Lung (tissue), 17 donors: ENCODE measurements at places on chromosomes 2 and 18. TPM values are rescaled to one million over a fixed set of nuclear protein-coding genes. Genes with fewer than 3 reads are reported as not detected.

DNA sequence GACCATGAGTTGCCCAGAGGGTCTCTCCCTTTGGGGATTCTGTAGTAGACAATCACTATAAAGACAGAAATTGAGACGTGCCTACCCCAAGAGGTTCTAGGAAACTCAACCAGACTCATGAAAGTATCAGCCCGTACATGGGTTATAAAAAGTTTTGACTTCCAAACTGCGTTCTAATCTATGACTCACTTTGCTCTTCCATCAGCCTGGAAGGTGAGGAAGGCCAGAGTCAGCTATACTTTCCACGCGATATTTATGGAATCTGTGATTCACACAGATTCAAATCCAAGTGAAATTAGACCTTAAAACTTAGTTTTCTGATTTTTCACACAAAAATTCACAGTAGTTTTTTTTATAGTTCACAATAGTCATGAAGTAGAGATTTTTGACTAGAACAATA lies 7.7 kb upstream of the LYPD1 start:
- H3K27me3 ChIP-seq: no peaks in the 10 kb centered on the region
- no peak for DNase-seq
- H3K36me3 ChIP-seq: no peaks in the 10 kb centered on the region
- no peak overlapping the region for H3K27ac ChIP-seq
- H3K4me1 ChIP-seq: no peaks in the 10 kb centered on the region

DNA sequence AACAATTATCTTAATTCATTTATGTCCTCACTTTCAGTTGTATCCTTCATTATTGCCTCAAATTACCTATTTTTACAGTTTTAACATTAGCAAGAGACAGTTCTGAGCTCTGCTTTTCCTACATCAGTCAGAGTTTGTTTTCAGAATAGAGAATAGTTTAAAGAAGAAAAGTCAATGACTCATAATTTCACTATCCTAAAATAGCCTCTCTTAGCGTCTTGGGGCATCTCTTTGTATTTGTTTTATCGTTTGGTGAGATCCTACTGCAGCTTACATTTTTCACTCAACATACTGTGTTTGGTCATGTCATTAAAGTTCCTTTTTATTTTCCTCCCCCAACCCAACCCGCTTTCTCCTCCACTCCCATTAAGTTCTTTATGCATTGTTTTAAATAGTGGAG lies 3.8 kb downstream of the SEC11C start:
- H3K4me3 ChIP-seq: no peak overlapping the region
- DNase-seq: no peak
- H3K27ac ChIP-seq: no peak overlapping the region
- H3K4me1 ChIP-seq: peaks cover 7% of the 10 kb centered on the region

DNA sequence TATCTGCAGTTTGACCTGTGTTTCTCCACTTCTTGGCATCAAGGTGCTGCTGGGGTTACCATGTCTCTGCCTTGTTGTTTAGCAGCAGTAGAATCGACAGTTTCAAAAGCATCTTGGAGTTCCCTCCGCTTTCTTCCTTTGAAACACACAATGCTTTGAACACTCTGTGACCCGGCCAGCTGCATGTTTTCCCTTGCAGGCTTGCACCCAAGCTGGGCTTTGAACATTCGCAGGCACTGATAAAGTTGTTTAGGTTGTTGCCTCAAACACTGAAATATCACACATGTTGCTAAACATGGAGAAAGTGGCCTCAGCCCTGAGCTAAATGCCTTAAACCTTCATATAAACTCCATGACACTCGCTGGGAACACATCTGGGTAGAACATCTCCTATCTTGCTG lies 251.7 kb downstream of the TSN start:
- H3K4me3 ChIP-seq: no peak overlapping the region
- H3K4me1 ChIP-seq: peaks cover 9% of the 10 kb centered on the region
- no peak overlapping the region for H3K27ac ChIP-seq
- H3K36me3 ChIP-seq: no peaks in the 10 kb centered on the region

DNA sequence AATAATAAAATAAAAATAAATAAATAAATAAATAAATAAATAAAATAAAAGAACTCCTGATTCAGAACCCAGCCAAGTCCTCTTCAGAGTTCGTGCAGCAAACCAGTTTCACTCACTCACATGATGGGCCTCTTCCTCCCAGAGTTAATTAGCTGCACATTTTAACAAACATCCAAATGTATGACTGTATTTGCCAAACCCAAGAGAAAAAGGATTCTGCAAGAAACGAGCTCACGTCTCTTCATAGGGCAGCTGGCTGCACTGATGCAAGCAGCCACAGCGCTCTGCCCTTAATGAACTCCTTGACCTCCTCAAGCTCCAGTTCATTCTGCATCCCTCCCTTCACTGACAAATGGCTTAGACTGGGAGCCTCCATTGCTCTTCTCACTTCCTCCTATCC lies 55.1 kb downstream of the MREG start:
- peaks cover 2% of the 10 kb centered on the region for H3K36me3 ChIP-seq
- H3K27ac ChIP-seq: no peak overlapping the region

GRCh38 chr2:32756074-32756727 lies 128.4 kb downstream of the TTC27 start:
- no peak for DNase-seq
- H3K4me1 ChIP-seq: peaks cover 3% of the 10 kb centered on the region
- no peaks in the 10 kb centered on the region for H3K36me3 ChIP-seq
- H3K4me3 ChIP-seq: no peak overlapping the region

DNA sequence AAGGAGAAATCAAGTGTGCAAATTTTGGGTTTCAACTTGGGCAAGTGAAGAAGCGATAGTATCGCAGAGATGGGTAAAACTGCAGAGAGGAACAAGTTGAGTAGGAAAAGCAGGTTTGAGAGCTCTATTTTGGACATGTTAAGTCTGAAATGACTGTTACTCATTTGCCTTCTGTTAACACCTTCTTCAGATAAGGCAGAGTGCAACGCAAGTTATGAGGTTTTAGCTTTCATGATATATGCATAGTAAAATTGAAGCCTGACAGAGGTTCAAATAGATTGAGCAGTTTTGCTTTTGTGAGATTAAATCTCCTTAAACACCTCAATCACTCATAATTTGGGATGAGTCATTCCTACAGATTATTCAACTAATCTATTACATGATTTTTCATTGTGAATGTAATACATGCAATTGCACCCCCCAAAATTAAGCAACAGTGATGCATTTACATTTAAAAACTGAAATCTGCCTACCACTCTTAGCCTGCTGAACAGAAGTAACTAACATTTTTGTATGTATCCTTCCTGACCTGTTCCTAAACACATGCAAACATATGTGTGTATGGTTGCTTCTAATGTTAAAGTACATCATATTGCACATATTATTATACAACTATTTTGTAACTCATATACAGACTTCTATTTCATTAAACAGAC lies 575.4 kb downstream of the ARHGAP15 start:
- peaks cover 21% of the 10 kb centered on the region for H3K4me1 ChIP-seq
- DNase-seq: no peak
- H3K27me3 ChIP-seq: no peaks in the 10 kb centered on the region

GRCh38 chr18:36337679-36338402 lies 40.3 kb downstream of the FHOD3 start:
- no peaks in the 10 kb centered on the region for H3K36me3 ChIP-seq
- no peaks in the 10 kb centered on the region for H3K27me3 ChIP-seq
- DNase-seq: no peak
- H3K27ac ChIP-seq: no peak overlapping the region
- no peaks in the 10 kb centered on the region for H3K4me1 ChIP-seq

DNA sequence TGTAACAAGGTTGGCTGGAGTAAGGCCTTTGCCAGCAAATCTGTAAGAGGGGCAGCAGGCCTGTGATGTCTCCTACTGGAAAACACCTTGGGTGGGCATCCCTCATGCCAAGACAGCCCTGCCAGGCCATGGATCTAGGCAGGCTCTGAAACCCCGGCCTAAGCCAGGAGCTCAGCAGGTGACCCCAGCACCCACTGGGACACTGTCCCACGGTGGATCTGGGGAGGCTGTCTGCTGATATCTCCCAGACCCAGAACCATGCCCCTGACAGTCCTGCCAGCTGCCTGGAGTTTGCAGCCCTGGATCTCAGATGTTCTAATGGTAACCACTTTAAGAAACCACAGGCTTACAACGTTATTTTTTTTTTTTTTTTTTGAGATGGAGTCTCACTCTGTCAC lies 117.7 kb downstream of the ZNF516 start:
- H3K4me1 ChIP-seq: peaks cover 6% of the 10 kb centered on the region
- no peak for DNase-seq
- H3K4me3 ChIP-seq: no peak overlapping the region
- no peak overlapping the region for H3K27ac ChIP-seq

DNA sequence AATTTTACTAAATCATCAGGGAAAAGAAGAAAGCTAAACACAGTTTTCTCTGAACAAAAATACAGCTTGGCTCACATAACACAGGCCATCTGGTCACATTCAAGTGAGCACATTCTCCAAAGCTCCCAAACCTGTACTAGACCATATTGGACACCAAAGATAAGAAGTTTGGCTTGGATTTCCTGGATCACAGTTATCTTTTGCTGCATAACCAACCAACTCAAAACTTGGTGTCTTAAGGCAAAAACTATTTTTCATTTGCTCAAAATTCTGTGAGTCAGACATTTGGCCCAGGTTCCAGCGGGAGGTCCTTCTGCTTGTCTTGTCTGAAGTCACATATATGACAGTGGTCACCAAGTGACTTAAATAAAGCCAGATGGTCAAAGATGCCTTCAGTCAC lies 83.2 kb downstream of the GYPC start:
- H3K27me3 ChIP-seq: no peaks in the 10 kb centered on the region
- no peaks in the 10 kb centered on the region for H3K36me3 ChIP-seq
- H3K4me3 ChIP-seq: no peak overlapping the region
- peaks cover 3% of the 10 kb centered on the region for H3K4me1 ChIP-seq
- no peak for DNase-seq
- no peak overlapping the region for H3K27ac ChIP-seq

- DNase-seq: no peak
- no peaks in the 10 kb centered on the region for H3K36me3 ChIP-seq
- no peaks in the 10 kb centered on the region for H3K27me3 ChIP-seq
- H3K4me1 ChIP-seq: no peaks in the 10 kb centered on the region
Measured at GRCh38 chr18:58012356-58012755, 31.7 kb upstream of the NEDD4L start.

DNA sequence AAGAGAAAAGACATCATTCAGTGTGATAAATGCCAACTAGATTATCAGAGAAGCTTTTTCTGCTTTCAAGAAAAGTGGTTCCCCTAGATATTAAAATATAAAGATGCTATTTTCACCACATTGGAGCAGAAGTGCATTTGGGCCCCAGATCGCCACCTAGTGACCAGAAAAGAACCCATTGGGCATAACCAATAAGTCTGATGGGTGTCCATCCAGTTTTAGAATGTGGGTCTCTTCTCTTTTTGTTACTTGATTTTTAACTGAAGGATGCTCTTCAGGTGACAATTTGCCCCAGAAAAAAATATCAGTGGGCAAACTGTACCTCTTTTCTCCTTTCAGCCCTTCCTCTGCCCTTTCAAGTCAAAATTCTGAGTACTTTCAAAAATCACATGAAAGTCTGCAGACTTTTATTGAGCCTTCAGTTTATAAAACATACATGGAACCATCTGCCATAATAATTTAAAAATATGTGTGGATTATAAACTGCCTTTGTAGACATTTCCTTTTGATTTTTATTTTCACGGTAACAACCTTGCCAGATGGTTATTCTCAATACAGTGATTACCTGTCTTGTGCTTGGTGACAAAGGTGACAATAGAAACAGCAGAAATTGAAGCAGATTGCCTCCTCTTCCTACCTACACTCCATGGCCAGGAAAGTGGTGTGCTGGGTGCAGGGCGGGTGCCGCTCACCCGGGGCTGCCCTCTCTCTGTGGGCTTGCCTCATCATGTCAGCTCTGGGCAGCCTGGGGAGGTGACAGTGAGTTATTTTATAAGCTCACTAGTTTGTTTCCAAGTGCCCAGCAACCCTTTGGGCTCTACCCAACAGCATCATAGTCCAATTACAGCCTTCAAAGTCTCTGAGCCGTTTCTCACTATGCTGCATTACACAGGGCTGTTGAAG lies 124.5 kb downstream of the DCDC2C start:
- H3K4me3 ChIP-seq: no peak overlapping the region
- no peaks in the 10 kb centered on the region for H3K36me3 ChIP-seq
- no peak for DNase-seq
- H3K27ac ChIP-seq: no peak overlapping the region
- no peaks in the 10 kb centered on the region for H3K4me1 ChIP-seq

- DNase-seq: no peak
- no peaks in the 10 kb centered on the region for H3K36me3 ChIP-seq
- no peak overlapping the region for H3K4me3 ChIP-seq
- no peaks in the 10 kb centered on the region for H3K27me3 ChIP-seq
- no peaks in the 10 kb centered on the region for H3K4me1 ChIP-seq
- H3K27ac ChIP-seq: no peak overlapping the region
Measured at GRCh38 chr18:3982541-3982940, 472.6 kb downstream of the DLGAP1 start.

- no peaks in the 10 kb centered on the region for H3K4me1 ChIP-seq
- H3K27ac ChIP-seq: no peak overlapping the region
- H3K27me3 ChIP-seq: no peaks in the 10 kb centered on the region
- no peak overlapping the region for H3K4me3 ChIP-seq
- no peaks in the 10 kb centered on the region for H3K36me3 ChIP-seq
- no peak for DNase-seq
Measured at GRCh38 chr2:227022608-227023007, 141.4 kb downstream of the COL4A4 start.

The TCF23 gene
- total RNA-seq: not detected

The EPB41L3 gene
- total RNA-seq: 37.3 TPM

The ACVR2A gene
- total RNA-seq: 56.5 TPM

The PRKAG3 gene
- total RNA-seq: not detected

The KANSL1L gene
- 25.9 TPM for total RNA-seq

The CLEC4F gene
- total RNA-seq: 0.31 TPM

The PLGLB1 gene
- 0.92 TPM for total RNA-seq

The XDH gene
- total RNA-seq: 1.5 TPM
